Stimulated activated CD8-positive, alpha-beta memory T cell treated with anti-CD3 and anti-CD28 coated beads, Interleukin-7, amount 100 ng/mL, for 1 hour (primary cell): ENCODE measurements at places on chromosomes 4 and X.

GRCh38 chrX:39779952-39780783 is 317.6 kb downstream of the BCOR start:
- DNase-seq: no peak

GRCh38 chr4:189083769-189084168 is 856.9 kb upstream of the FRG1 start:
- DNase-seq: no peak

DNA sequence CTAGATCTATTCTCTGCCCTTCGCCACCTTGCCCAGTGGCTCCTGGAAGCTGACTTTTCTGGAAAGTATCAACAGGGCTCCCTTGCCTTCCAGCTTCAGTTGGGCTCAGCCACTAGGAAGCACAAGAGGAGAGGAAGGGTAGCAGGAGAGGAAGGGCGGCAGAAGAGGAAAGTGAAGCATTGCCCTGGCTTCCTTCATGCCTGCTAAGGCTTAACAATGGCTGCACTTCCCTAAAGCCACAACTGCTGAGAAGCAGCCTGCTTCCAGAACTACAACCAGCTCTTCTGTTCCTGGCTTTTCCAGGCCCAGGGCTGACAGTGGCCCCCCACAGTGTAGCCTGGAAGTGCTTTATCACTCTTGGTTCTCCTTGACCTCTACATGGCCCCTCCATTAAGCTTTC is 29.1 kb upstream of the PGM2 start:
- DNase-seq: no peak

DNA sequence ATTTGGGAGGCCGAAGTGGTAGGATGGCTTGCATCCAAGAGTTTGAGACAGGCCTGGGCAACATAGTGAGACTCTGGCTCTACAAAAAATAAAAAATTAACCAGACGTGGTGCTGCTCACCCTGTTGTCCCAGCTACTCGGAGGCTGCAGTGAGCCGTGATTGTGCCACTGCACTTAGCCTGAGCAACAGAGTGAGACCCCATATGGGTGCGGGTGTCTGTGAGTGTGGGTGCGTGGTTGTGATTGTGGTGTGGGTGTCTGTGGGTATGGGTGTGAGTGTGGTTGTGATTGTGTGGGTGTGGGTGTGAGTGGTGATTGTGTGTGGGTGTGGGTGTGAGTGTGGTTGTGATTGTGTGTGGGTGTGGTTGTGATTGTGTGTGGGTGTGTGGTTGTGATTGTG is 114.6 kb downstream of the UBE2K start:
- DNase-seq: no peak

DNA sequence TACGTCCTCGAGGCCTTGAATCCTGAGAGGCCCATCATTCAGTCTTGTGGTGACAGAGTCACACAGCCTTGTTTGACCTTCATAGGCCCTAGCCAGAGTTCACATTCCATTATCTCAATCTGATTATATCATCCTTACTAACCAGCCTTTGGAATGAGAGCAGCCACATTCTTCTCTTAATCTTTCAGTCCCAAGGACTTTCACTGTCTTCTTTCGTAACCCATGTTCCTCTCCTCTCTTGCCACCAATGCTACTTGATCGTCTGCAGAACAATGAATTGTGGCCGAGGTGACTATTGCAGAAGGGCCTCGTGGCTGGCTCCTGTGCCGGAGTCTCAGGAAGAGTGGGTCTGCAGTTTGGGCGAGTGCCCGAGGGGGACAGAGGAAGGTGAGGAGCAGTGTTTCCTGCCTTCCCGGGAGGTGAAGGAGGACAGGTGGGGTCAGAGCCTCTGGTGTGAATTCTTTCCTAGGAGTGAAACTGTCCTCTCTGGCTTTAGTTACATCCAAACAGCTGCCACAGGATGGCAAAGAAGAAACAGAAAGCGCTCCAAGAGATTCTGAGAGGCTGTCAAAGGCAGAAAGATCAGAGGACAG is 94.6 kb downstream of the LIMCH1 start:
- DNase-seq: no peak

DNA sequence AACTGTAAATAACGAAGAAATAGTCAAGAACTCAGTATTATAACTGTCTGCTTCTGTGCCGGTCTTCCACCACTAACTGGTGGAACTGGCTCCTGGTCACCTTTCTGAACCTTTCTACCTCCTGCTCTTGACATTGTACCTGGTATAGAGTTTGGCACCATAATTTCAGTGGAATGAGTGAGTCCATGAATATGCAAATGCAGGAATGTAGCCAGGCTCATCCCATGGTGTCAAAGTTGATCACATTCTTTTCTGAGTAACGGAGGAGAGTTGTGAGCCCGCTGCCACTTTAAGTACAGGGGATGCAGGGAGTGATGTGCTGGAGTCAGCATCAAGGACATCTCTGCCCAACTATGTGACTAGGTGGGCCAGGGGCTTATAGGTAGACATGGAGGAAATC is 207.9 kb upstream of the HS3ST1 start:
- no peak for DNase-seq

- no peak for DNase-seq
These were observed 29.9 kb downstream of the ELF2 start for GRCh38 chr4:139146926-139147629.

GRCh38 chrX:68699960-68700746 is 52.7 kb downstream of the STARD8 start:
- no peak for DNase-seq

DNA sequence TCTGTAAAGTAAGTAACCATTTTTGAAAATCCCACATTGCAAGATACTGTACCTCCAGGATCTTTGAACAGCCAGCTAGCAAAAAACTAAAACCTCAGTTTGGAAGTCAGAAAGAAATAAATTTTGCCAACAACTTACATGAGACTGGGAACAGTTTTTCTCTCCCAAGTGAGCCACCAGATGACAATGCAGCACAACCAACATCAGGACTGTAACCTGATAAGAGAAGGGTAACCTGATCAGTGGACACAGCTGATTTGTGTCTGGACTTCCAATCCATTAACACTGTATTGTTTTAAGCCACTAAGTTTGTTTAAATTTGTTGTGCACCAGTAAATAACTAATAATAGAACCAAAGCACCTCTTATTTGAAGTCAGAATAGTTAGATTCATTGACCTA is 923.3 kb downstream of the FAT4 start:
- no peak for DNase-seq

- DNase-seq: no peak
These were observed 138.7 kb downstream of the CHRNA9 start for GRCh38 chr4:40473578-40474388.

GRCh38 chr4:87209696-87210095 is 10.7 kb downstream of the KLHL8 start:
- no peak for DNase-seq

DNA sequence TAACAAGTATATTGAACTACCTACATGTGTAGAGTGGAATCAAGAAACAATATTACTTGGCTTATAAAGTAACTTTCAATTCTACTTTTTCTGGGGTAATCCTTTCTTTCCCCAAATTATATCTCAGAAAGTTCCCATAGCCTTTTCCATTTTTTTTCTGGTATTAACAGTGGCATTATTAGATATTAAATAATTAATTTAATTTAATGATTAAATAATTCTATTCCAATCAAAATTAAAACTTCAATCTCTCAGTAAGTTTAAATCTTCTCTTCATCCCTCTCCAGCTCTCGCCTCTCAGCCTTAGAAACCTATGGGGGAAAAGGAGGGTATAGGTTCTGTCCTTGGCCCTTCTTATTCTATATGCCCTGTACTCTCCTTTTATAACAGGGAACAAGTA is 262.4 kb downstream of the INPP4B start:
- DNase-seq: no peak

GRCh38 chrX:138756234-138756633 is 44.7 kb upstream of the FGF13 start:
- DNase-seq: no peak

DNA sequence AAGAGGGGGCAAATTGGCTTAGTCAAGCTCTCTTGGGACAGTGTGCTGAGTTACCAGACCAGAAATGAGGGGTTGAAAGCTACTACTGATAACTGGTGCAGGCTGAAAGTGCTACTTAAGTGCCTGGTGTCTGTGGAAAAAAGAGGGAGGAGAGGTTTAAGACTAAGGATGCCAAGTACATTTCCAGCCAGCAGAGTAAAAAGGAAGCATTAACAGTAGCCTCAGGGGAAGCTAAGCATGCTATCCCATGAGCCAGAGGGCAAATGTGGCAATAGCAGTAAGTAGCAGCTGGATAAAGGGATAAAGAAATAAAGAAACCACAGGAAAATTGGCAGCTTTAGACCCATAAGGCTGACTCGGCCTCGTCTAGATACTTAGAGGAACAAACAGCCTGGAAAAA is 196.3 kb upstream of the MAB21L2 start:
- DNase-seq: no peak

DNA sequence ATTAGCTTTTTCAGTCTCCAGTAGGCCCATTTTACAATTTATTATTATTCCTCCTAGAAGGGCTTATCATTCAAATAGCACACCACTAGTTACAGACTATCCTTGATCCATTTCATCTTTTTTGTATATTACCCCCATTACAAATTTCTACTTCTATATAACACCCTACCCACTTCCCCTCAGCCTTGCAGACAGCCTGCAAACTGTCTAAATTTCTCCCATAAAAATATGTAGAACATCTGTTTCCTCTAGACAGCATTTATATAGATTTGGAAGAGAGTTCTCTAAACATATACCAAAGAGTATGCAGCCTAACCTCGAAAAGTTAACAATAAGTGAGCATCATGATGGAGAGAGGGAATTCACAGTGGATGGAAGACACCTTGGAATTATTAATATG is 30.8 kb downstream of the COMMD8 start:
- DNase-seq: no peak

DNA sequence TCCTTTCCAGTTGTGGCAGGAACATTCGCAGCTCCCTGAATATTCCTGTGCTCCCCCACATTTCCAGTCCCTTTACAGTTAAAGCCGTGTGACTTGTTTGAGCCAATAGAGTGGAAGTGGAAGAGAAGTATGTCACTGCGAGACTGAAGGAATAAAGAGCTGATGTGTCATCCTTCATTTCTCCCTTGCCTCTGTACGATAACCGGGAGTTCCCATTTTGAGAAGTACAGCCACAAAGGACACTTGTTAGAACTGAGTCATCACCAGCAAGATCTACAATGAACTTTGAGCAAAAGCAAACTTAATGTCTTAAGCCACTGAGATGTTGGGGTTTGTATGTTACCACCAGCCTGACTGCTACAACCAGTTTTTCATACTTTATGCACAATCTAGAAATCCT is 92.3 kb downstream of the SPRY1 start:
- no peak for DNase-seq

DNA sequence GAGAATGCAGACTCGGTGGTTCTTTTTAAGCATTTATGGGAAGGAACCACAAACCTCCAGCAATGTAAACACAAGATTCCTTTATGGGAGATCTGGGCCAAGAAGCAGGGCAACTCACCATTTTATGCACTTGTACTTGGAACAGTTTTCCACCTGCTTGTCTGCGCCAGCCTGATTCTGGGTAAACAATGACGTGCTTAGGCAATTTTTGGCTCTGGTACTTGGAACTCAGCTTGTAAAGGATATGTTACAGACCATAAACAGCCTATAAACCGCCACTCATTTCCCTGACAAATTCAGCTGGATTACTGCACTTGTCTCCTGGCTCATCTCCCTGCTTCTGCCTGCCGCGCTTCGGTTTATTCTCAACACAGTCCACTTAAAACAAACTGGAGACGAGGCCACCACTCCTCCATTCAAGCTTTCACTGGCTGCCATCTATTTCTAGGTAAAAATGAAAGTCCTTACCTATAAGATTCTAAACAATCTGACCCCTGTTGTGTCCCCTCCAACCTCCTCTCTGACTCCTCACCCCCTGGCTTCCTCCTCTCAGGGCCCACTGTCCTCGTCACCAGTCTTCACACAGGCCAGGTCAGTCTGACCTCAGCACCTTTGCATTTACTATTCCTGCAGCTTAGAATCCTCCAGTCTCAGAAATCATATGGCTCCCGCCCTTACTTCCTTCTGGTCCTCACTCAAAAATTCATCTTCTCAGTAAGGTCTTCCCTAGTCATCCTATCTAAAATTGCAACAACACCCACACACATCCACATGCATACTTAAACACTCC is 205.9 kb upstream of the GALNT7 start:
- DNase-seq: no peak

DNA sequence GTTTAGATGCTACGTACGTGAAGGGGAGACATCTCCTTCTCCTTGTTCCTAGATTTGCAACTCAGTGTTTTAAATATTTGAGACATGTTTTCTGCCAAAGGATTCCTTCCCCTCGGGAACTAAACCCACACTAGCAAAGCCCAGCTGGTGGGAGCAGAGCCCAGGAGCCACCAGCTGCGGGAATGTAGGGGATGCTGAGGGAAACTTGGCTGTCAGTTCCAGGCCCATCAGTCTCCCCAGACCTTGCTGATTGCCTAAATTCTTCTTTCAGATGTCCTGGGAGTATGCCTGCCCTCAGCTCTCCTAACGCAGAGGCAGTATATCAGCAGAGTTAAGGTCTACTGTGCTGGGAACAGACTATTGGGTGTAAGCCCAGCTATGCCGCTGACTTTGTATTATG is 630.0 kb upstream of the TENM3 start:
- DNase-seq: no peak

- no peak for DNase-seq
These were observed 60.7 kb downstream of the TMEM150C start for GRCh38 chr4:82501154-82501442.

DNA sequence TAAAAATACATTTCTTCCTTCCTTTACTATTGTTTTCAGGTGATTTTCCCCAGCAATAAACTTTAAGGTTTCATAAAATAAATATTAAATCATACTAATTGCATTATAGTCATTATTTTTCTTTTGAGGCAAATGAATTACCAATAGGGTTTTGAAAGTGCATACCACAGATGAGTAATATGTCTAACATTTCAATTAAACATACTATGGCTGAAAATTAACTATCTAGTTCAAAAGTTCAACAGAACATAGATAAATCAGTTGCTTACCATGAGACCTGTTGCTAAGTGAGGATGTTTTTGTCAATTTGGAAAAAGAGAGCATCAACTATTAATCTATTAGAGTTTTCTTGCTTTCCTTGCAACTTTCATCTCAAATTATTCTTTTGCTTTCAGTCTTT is 35.0 kb downstream of the NPY5R start:
- no peak for DNase-seq

- no peak for DNase-seq
These were observed 22.6 kb downstream of the NLGN3 start for GRCh38 chrX:71167031-71167781.

DNA sequence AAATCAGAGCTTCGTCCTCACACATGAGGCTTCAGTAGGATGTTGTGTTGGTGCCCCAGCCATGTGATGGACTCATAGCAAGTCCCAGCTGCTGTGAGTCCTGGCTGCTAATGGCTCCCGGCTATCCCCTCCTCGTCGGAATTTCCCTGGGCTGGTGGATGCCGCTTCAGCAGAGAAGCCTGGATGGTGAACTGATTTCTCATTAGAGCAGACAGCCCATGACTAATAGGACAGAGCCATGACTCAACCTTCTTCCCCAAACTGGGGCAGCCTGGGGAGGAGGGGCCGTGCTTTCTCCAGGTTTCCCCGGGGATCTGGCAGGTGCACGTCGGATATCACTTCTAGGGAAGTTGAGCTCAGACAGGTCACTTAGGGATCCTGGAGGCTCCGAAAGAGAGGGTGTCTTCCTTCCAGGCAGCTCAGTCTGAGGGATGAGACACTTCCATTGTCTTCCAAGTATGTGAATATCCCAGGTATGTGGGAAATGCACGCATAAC is 112.7 kb downstream of the ASMT start:
- DNase-seq: no peak
